ENCODE measurements at places on chromosomes 3 and 15.

DNA sequence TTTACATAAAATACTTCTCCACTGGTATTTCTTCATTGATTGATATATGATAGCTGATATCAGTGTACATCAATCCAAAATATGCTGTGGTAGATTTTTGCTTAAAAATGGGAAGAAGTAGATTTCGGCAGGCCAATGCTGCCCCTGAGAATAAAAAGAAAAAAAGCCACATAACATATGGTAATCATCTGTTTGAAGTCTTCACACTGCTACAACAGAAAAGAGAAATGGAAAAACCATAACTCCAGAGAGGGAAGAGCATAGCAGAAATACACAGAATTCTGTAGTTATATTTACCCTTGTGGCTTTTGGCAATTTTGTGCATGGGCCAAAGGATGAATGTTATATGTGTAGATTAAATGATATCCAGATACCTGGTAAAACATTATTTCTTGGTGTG lies 143.1 kb upstream of the KCNMB2 start:
- no peak for DNase-seq

GRCh38 chr15:92634060-92634459 lies 21.5 kb downstream of the FAM174B start:
- no peak for DNase-seq

DNA sequence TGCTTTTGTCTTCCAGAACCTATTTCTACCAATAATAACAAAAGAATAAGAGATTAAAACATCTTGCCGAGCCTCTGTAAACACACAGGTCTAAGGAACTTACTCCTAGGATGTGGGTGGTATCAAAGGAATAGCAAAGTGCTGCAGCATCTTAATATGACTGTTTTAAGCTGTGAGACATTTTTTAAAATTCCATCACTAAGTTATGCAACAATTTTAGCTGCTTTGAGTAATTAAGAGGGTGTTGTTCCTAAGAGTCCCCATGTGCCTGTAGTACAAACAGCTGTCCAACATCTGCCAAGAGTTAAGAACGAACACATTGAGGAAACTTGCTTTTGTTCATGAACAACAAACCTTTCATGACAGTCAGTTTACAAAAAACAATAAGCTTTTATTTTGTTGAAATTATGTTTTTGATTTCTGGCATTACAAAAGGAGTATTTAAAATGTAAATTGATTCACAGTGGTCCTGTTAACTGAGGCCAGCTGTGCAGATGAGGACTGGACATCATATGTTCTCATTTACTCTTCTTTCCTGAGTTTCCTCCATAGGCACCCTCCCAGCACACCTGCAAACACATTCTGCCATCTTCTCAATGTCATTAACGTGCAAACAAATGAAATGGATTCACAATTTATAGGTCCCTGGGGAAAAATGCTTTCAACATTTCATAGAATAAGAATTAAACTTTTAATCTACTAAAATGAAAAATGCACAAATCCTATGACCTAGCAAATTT lies 337.3 kb upstream of the ARHGEF26 start:
- no peak for DNase-seq

GRCh38 chr15:55108448-55108847 lies 88.3 kb downstream of the RSL24D1 start:
- no peak for DNase-seq

- no peak for DNase-seq
These were observed 63.6 kb downstream of the RYR3 start for GRCh38 chr15:33374226-33374914.

DNA sequence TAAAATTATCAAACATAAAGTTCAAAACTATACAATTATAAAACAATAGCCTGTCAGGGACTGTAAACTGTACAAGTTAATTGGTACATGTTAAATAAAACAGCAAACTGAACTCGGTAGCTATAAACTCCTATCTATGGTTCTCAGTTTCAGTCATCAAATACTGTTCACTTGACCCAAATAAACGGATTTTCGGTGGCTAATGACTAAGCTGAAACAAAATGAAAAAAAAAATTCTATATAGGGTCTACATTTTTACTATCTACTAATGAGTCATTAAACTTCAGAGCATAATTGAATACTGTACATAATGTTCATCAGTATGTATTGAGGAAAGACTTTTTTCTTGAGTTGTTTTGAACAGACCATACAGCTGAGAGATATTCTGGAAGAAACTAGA lies 6.6 kb downstream of the PROK2 start:
- no peak for DNase-seq

DNA sequence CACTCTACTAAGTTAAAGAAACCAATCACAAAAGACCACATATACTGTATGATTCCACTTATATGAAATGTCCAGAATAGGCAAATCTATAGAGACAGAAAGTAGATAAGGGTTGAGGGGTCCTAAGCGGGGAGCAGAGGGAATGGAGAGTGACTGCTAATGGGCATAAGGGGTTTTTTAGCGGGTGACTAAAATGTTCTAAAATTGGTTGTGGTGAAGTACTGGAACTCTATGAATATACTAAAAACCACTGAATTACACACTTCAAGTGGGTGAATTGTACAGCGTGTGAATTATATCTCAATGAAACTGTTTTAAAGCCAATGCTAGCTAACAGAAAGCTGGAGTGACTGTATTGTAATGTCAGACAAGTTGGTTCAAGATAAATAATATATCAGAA lies 33.3 kb downstream of the KPNA1 start:
- DNase-seq = no peak

DNA sequence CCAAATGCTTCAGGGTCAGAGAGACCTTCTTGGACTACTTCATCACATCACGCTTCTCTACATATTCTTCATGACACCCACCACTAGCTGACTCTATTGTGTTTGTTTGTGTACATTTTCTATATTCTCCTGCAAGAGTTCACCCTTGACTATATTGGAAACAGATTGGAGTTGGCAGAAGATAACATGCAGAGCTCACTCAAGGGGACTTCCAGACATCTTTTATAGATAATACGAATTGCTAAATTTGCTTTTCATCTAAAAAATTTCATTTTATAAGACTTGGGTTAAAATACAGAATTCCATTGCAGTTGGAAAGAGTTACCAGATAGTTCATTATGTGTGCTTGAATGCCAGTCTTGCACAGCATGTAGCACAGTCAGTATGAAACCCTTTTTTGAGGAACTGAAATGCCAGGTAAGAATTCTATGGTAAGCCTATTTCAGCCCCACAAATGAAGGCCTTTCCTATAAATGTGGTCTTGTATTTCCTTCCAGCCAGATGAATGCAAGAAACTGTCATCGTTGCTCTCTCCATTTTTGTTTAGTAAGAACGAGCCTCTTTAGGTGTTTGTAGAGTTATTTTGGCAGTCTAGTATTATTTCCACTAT lies 177.6 kb downstream of the GHSR start:
- DNase-seq = no peak

DNA sequence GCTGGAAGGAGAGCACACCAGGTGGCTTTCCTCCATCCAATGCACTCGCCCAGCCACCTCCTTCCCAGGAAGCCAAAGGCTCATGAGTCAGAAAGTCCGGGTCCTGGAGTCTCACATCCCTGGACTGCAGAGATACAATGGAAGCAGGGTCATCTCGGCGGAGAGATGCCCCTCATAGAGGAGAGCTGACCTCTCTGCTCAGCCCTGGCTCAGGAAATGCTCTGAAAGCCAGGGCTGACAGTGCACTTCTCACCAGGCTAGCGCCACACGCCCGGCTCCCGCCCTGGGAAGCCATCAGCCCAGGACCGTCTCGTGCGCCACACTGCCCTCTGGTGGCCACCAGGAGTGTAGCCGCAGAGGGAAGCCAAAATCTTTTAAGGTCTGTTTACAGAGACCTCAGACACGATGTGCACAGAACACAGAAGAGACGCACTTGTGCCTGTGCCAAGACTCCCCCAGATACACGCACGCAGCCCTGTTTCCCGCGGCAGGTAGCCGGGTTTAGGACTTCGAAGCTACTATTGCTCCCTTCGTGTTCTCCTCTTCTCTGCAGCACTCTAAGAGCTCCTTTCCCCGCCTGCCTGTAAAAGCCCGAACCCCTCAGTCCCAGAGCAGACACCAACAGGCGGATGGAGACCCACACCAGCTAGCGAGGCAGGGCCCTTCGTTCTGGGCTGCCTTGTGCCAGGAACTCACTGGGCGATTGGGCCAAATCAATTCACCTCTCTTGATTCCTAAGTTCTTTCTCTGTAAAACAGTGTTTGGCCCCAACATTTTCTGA lies 9.7 kb downstream of the NTRK3 start:
- DNase-seq = peak; percentile 92

GRCh38 chr3:113783463-113783862 lies 36.6 kb downstream of the ATP6V1A start:
- no peak for DNase-seq

DNA sequence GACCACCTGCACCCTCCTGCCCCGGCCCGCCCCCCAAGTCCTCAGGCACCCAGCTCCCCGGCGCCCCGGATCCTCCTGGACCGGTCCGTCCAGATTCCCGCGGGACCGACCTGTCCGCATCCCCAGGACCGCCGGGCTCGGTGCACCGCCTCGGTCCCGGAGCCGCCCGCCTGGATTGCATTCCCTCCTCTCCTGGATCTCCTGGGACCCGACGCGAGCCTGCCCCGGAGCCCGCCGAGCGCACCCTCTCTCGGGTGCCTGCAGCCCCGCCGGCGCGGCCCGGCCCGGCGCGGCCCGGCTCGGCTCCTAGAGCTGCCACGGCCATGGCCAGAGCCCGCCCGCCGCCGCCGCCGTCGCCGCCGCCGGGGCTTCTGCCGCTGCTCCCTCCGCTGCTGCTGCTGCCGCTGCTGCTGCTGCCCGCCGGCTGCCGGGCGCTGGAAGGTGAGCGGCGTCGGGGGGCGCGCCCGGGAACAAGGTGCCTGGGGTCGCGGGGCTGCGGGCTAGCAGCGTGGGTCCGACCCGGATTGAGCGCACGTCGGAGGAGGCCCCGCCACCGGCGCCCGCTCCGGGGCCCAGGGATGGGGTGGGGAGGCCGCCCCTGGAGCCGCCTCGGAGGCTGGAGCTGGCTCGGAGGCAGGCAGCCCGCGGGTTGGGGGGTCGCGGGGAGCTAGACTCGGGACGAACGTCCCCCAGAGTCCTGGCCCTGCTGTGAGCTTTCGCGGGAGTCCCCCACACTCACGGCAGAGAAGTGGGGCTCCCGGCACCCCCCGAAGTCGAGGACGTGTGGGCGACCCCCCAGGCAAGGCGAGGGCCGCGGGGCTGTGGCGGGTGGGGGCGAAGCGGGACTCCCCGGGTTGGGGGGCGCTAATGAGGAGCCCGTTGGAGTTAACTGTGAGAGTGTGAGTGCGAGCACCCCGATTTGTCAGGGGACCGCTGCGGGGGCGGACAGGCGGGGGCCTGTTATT lies 610 bp downstream of the EPHB3 start:
- DNase-seq = peak; percentile 68

Data from ecto neural progenitor cell (in vitro differentiated cells).